Stimulated activated CD8-positive, alpha-beta memory T cell treated with anti-CD3 and anti-CD28 coated beads, Interleukin-7, amount 100 ng/mL, for 4 hours (primary cell): ENCODE measurements at places on chromosomes 5 and 9.

DNA sequence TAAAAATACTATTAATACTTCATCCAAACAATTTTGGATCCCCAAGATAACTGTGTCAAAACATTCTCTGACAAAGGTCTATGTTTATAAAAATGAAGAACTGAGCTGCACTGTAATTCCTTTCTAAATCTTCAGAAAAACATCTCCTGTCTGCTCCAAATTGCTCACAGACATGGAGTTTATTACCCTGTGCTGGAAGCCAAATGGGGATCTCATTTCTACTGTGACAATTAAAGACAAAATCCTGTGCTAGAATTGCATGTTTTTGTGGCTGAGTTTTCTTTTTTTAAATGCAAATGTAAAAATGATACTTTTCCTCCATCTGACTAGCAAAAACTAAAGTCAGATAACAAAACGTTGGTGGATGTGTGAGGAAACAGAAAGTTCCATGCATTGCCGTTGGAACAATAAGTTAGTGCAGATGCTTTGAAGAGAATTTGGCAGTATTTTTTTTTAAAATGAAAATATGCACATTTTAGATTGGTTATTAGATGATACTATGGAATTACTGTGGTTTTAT is 93.5 kb downstream of the GNA14 start:
- no peak for DNase-seq

DNA sequence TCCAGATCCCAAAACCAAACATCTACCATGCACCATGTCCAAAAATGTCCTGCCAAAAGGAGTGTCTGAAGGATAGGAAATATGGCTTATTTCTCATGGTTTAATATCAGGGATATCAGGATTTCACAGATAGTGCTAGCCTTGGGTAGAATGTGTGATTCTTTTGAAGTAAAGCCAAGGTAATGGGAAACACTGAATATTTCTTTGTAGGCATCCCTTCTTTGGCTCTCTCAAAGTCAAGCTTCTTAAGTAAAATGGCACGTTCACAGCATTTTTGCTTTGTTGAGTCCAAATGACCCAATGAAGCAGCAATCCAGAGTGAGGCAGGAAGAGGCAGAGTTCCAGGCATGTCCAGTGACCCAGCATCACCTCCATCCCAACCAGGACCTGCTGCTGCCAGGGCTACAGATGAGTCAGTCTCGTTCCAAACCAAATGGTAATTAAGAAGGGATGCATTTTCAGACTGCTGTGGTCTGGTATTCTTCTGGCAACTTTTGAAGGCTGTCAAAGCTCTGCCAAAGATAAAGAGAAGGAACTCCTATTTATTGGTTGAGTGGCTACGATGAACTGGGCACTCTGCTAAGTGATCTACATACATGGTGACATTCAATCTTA is 678.8 kb upstream of the KLF4 start:
- DNase-seq, result no peak

DNA sequence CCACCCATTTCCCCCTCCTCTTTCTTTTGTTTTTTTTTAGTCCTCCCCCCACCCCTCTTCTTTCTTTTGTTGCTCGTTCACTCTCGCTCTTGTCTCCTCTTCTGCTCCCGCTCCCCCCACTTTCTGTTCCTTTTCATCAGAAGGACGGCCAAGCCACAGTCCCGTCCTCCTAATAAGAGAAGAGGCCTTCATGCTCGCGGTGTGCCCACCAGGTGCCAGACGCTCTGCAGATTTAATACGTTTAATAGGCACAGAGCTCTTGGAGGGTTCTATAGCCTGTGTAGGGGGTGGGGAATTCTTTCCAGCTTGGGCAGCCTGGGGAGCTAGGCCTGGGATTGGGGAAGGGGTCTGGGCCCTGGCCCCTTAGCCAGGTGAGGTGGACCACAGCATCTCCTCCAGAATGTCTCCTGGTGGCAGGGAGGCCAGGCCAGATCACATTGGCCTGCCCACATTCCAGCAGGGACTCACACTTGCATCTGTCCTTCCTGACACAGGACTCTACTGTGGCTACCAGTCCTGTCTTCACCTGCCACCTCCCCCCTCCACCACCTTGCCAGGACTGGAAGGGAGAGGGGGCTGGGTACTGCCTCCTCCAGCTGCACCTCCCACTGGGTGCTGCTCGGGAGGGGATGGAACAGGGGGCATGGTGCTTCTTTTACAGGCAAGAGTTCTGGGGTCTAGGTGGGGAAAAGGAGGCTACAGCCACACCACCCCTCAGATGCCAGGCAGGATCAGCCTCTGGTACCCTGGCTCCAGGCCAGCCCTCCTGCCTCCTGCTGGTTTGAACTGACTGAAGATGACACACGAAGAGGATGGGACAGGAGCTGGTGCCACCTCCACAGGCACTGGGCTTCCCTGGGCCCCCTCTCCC is 6.1 kb upstream of the BARX1 start:
- no peak for DNase-seq

- no peak for DNase-seq
Measured at GRCh38 chr5:8399471-8399870, 530.5 kb downstream of the MTRR start.

GRCh38 chr5:42886635-42887034 is 74.9 kb upstream of the SELENOP start:
- DNase-seq, result no peak

- DNase-seq, result no peak
Measured at GRCh38 chr5:6085341-6085860, 292.9 kb downstream of the MED10 start.

- DNase-seq, result no peak
Measured at GRCh38 chr5:59241552-59241951, 652.0 kb downstream of the PDE4D start.

DNA sequence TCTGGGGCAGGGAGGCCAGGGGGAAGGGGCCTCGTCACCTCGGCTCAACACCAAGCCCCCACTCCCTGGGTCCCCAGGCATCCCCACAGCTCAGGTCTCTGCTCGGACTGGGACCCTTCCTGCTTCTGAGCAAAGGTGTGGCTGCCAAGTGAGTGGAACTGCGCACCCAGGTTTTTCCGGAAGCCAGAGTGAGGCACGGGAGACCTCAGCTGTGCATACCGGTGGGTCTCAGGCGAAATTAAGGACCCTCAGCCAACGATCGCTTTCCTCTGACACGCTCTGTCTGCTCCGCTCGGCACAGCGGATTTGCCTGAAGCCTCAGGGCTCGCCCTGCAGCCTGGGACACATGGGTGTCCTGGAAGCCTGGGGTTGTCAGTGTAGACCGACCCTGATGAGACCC is 41.0 kb upstream of the IRX4 start:
- DNase-seq, result no peak

GRCh38 chr5:180557217-180557809 is 34.0 kb downstream of the SCGB3A1 start:
- DNase-seq, result no peak

- DNase-seq, result no peak
Measured at GRCh38 chr9:11064909-11065308, 452.1 kb upstream of the PTPRD start.

DNA sequence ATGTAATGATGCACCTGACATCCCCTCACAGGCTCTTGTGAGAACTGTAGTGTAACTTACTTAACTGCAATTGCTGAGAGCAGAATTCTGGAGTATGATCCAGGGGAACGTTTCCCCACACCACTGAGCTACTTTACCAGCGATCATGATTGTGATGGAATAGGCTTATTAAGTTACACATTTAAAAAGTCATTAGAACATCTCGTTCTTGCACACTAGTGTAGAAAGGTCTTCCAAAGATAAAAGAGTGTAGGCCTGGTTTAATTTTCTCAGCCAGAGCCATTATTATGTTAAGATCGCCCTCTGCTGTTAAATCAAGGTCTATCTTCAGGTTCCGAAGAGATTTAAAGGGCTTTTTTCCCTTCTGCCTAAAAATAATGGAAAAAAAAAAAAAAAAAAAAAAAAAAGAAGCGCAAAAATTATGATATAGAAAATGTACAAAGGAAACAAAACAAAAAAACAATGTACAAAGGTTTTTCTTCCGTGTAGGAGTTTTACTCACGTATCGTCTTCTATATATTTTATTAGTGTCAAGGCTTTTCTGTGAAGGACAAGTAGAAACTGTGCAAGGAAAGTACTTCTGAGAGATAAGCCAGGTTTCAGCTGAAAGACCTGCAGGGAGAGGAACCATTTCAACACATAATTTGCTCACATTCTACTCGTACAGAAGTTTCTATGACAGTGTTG is 18.6 kb upstream of the MOB3B start:
- DNase-seq, result no peak

DNA sequence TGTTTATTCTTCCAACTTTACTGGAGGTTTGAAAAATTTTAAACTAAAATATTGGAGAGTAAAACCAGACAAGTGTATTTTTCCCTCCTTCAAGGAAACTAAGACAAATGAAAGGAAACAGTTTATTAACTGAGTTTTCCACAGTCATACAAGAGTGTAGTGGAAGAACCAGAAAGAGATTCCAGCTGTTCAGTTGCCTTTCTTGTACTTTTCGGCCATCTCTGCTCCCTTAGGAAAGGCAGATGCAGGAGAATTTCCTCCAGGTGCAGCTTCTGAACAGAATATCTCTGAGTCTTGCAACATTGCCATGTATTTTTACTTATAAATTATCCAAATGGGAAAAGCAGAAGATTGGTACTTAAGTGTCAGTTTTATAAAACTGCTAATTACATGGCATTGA is 217.1 kb downstream of the MAST4 start:
- DNase-seq, result no peak

DNA sequence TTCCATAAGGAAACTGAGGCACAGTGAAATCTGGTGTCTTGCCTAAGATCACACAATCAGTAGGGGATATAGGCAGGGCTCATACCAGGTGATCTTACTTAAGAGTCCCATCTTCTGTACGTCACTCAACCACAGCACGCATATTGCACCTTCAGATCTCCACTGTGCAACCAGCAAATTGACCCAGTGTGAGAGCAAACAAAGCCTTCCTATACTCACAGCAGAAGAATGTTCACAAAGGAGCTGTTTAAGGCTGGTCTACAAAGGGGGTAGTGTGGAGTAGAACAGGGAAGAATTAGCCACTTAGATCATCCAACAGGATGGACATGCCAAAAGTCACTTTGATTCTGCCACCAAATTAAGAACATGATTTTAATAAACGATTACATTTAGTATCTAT is 305.9 kb downstream of the SLIT3 start:
- DNase-seq, result no peak

- DNase-seq, result no peak
Measured at GRCh38 chr9:134918646-134919045, 934 bp upstream of the FCN1 start.

GRCh38 chr5:176789873-176790615 is 20.3 kb upstream of the UNC5A start:
- DNase-seq, result no peak

DNA sequence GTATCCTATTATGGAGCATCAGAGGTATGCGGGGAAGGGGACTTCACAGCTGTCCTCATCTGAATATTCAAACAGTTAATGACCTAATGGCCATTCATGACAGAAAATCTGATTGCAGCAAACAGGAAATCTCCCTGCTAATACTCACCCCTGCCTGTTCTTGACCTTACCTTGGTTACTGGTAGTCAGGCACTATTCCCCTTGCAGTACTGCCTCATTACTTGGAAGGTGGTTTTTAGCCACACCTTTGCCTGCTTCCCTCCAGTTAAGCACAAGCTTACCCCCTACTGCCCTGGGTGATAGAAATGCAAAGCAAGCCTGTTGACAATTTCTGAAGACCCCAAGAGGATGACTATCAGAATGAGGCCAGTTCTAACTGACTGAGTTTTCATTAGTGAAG is 332.4 kb downstream of the NTRK2 start:
- DNase-seq, result no peak

GRCh38 chr9:100534401-100534800 is 43.5 kb upstream of the CAVIN4 start:
- DNase-seq, result no peak

DNA sequence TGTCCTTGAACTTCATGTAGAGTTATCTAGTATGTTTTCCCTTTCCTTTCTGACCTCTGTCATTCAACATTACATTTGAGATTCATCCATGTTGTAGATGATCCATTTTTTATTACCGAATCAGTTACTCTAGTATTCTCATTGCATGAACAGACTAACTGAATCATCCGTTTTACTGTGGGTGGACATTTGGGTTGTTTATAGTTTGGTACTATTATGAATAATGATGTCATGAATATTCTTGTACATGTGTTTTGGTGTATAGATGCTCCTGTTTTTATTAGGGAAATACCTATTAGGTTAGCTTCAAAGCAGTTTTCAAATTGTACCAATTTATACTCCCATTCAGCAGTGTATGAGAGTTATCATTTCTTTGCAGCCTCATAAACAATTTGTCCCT is 94.3 kb upstream of the NIPAL4 start:
- DNase-seq, result no peak

DNA sequence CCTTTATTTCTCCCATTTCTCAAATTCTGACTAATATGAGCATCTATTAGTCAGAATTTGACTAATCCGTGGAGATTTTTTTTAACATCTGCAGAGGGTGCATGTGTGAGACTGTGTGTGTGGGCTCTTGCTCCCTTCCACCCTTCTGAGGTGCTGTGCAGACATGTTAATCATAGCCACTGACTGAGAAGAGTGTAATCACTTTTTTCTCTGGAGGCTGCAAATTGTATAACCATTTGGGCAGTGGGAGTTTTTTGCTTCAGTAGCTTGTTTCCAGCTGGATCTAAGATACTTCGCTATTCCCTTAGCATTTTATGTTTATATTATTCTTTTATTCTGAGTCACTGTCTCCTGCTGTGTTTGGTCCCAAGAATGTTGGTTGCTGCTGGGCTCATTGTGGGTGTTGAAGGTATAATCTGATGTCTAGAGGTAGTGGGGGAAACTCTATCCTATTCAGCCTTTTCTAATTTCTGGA is 66.2 kb downstream of the ARHGEF28 start:
- DNase-seq, result no peak

DNA sequence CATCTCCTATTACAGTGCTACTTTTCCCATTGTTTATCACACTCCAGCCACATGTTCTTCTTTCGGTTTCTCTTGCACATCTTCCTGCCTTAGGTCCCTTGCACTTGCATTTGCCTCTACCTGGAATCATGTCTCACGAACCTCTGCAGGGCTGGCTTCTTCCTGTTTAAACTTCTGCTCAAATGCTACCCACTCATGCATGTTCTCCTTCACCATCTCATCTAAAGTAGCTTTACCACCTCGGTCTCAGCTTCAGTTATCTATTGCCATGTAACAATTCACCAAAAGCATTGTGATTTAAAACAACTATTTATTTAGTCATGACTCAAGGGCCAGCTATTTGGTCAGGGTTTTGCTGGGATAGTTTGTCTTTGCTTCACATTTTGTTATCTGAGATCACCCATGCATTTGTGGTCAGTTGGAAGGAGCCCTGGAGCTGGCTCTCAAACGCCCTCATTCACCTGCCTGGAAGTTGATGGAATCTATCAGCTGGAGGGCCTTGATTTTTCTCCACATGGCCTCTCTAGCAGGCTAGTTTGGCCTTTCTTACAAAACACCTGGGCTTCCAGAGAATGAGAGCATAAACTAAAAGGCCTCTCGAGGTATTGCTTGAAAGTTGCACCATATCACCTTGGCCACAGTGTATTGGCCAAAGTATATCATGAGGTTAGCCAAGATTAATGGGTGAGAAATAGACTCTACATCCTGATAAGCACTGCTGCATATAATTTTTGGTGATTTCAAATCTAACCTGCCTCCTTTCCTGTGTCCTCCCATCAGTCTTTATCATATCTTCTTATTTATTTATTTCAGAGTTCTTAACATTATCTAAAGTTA is 21.4 kb downstream of the SPINK1 start:
- DNase-seq, result no peak

GRCh38 chr5:135149956-135150723 is 116.1 kb upstream of the PITX1 start:
- no peak for DNase-seq
